ENCODE measurements at places on chromosomes 12 and 14.

GRCh38 chr12:20629414-20630156 is 65.5 kb upstream of the SLCO1C1 start:
- no peak for DNase-seq

DNA sequence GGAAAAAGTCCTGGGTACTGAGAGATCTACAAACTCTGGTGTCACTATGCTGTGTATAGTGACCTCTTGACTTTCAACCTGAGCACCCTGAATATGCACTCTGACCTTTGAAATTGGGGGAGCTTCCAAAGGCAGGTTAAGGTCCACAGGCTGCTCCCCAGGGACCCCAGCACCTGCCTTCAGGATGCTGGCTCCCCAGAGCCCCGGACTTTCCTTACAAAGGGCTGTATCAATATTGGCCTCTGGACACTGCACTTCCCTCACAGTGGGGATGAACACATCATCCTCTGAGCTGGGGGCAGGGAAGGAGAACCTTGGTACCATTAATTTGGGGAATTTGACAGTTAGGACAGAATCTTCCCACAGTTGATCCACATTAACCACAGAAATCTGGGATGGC is 14.3 kb downstream of the PLD4 start:
- no peak for DNase-seq

- no peak for DNase-seq
Measured at GRCh38 chr14:104331871-104332605, 193.7 kb downstream of the KIF26A start.

DNA sequence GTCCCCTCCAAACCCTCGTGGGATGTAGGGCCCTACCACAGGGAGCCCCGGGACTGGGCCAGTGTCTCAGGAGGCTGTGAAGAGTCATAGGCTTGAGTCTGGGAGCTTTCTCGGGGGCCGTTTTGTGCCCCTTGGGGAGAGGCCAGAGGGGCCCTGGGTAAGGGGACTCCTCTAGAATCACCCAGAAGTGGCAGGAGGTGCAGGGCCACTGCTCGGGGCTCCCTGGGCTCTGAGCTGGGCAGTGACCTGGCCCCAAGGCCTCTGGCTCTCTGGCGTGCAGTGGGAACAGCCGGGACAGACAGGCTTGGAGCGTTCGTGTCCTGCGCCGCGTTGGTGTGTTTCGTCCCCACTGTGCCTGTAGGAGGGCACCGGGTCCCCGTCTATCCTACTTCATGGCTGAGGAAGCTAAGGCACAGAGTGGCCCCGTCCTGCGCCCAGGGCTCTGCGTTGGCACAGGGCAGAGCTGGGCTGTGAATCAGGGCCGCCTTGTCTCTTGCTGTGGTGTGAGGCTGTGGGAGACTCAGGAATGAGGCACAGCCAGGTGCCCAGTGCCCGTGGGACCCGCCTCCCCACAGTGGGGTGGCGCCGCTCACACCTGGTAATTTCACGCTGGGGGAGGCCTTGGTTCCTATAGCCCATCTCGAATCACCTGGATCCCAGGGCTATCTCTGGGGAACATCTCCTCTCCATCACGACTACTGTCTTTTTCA is 23.8 kb upstream of the KIF26A start:
- DNase-seq: no peak

- DNase-seq: no peak
Measured at GRCh38 chr12:130220706-130221100, 58.4 kb downstream of the FZD10 start.

All from GM12878 (cell line).